Fibroblast of skin of right biceps (primary cell): ENCODE measurements at places on chromosomes 2 and 18.

DNA sequence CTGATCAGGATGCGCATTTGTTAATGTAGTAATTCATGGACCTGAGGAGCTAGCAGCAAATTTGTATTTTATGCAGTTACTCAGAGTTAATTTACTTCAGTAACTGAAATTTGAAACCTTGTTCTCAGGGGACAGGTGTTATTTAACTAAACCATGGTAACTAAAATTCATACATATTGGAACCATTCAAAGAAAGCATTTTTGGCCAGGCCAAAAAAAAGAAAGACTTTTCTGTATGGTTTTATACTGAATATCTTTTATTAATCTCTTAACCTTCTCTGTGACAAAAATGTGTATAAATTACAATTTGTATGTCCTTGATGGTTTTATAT is 4.4 kb upstream of the KLHL23 start:
- DNase-seq, result no peak

- no peak for DNase-seq
Measured at GRCh38 chr2:15706424-15706823, 114.8 kb downstream of the DDX1 start.

GRCh38 chr2:46490521-46491141 is 11.3 kb downstream of the TMEM247 start:
- peak; percentile 46 for DNase-seq

DNA sequence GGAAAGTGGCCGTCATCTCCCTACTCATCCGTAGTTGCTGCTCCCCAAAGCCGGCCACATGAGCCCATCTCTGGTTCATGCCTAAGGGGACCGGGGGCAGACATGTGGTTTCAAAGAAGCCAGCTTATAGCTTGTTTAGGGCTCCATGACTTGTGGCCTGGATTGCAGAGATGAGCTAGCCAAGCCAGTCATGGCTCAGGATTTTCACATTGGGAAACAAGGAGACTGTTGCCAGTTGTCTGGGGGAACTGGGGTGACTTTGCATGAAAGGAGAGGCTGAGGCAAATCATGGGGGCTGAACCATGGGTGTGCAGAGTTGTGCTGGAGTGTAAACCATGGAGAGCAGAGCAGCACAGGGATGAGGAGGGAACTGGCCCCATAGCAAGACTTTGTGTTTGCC is 183.0 kb upstream of the APCDD1 start:
- DNase-seq, result no peak

DNA sequence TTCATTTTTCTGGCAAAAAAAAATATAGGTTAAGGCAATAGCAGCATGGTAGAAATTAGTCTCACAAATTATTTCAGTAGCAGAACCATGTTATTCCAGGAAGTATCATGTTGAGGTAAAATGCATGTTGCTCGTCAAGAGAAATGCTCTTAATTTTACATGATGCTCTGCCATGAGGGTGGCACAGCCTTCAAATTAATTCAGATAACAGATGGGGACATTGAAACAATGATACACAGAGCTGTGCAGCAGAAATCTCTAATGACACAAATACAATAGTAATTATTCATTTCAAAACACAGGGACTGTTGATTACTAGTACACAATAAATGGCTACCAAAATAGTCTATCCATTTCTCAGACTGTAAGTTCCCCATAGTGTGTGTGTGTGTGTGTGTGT is 24.8 kb downstream of the GAREM1 start:
- DNase-seq, result no peak

DNA sequence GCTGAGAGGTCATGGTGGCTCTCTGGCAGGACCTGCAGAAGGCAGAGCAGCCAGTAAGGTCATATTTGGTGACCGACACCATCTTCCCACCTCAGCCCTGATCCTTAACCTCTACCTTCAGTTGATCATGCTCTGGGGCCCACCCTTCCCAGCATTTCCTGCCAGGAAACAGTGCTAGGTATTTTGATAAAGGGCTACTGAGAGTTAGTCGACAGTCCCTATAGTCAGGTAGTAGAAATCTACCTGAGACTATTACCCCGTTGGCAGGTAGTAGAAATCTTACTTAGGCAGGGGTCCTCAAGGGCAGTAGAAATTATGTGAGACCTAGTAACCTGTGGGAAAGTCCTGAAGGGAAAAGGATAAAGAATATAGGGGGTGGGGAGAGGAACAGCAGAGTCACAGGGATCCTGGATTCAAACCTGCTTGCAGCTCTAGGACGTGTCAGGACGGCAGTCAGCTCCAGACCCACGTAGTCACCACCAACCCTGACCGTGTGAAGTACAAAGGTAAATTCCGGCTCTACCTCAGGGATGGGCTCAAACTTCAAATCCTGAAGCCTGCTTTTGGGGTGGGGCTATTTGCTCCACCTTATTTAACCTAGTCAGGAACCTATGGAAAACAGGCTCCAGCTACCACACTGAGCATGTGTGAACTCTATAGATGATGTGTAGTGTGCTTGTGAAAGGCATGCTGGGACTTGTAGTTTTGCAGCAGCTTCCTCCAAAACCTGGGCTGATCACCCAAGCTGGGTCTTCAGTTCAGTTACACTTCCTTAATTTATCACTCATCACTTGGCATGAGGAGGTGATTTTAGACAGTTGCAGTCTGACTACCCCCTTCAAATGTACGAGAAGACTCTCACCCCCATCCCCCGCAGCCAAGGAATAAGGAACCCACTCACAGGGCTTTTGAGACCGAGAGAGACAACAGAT is at the start of gene DQX1:
Gene DQX1, minus strand, starts transcription at position 515 of the 932 bp plus-strand sequence. Its CDS starts 502 bp downstream, at position 13.
- peak; percentile 42 for DNase-seq

DNA sequence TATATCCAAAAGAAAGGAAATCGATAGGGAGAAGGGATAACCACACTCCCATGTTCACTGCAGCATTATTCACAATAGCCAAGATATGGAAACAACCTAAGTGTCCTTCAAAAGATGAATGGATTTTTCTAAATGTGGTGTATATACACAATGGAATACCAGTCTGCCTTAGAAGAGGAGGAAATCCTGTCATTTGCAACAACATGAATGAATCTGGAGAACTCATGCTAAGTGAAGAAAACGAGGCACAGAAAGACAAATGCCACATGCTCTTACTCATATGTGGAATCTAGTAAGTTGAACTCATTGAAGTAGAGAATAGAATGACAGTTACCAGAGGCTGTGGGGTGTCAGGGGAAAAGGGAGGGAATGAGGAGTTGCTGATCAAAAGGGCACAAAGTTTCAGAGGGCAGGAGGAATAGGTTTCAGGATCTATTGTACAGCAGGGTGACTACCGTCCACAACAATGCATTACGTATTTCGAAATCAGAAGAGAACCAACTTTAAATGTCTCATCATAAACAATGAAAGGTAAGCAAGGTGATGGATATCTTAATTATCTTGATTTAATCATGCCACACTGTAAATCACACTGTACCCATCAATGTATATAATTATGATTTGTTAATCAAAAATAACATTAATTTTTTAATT is 46.1 kb downstream of the SIGLEC15 start:
- DNase-seq, result peak; percentile 3

DNA sequence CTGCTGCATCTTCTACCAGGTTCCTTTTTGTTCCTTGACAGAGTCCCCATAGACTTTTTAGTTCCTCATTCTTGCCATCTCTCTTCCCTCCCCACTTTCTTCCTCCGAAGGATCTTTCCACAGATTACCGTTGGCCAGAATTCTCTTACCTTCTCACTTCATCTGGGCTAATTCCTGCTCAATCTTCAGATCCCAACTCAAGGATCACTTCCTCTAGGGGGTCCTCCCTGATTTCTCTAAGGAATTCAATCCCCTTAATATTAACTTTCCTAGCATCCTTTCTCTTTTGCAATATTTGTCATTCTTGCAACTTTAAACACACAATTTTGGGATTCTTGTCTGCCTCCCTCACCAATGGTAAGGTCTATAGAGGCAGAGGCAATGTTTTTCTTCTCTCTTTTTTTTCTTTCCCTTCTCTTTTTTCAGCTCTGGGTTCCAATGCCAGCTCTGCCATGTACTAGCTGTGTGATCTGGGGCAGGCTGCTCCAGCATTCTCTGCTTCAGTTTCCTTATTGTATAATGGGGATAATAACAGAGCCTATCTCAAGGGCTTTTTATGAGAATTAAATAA is 5.4 kb upstream of the KCNE4 start:
- DNase-seq, result peak; percentile 75

DNA sequence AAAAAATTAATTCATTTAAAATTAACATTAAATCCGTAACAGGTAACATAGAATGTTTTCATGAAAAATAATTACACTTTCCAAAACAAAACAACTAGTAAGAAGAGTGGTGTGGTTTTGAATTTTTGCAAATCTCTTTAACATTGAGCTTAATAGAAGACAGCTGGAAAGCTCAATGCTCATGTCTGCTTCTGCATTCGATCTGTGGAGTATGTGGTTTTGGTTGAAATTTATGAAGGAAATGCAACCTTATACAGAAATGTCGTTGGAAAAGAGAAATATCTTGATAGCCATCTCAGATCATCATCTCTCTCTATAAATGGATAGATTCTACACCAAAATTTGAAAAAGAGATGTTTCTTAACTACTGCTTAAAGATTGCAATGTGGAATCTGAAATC is 17.3 kb upstream of the FHL2 start:
- DNase-seq, result no peak

DNA sequence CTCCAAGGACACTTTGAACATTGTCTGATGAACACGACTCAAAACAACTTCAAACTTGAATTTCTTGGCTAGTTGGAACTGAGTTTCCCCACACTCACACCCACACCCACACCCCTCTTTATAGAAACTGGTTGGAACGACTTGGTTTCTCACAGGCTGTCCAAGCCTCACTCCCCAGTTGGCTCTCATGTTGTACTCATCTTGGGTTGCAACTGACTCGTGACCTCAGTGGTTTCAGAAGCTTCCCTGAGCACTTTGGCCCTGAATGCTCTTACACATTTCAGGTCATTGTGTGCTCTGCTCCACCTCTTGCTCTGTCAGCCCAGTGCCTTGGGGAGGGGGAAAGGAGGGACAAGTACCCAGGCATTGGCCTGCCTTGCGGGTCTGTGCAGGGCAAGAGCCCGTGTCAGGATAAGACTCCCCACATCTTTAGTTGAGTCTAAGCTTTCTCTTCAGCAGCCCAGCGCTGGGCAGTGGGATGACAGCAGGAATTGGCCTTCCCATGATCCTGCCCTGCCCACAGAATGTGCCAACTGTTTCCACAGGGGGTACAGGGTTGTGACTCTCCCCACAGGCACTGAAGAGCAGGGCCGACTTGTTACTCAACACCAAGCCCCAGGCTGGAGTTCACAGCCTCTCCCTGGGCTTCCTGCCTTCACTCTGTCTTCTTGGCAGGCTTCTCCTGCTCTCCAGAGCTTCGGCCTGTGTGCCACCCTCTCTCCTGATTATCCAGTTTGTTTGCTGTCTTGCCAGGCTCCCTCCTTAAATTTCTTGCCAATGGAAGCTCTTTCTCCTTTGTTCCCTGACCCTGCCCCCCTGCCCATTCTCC is 104.6 kb downstream of the RTN4 start:
- DNase-seq, result peak; percentile 31

DNA sequence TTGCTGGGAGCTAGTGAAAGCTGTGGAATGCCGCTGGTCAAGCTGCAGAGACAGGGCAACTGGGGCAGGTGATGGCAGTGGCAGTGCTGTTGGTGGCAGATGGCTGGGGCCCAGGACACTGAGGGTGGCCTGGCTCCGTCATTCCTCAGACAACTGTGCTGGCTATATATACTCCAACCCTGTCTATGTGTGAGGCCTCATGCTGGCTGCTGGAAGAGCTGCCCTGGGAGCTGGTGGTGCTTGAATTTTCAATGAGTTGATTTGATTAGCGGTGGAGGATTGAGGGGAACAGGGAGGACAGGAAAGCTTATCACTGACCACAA is 66.5 kb upstream of the TMEM200C start:
- no peak for DNase-seq

- DNase-seq, result no peak
Measured at GRCh38 chr2:176493909-176494308, 224.7 kb downstream of the MTX2 start.

DNA sequence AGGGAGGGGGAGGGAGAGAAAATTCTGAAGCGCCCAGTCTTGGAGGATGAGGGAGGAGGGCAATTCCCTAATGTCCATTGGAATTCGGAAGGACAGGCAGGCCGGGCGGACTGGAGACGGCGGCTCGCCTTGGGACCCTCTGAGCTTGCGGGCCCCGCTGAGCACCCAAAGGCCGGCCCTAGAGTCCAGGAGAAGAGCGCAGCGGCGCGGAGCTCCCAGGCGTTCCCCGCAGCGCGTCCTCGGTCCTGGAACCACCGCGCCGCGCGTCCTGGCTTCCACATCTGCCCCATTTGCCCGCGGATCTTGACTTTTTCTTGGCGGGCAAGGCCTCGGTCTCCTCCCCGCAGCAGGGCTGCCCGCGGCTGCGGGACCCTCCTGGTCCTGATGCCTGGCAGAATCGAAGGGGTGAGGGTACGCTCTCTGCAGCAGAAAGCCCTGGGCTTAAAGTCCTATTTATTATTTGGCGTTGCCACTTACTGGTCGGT is 675 bp upstream of the MLPH start:
- no peak for DNase-seq

- DNase-seq, result peak; percentile 85
Measured at GRCh38 chr2:111072220-111072871, 48.4 kb upstream of the BCL2L11 start.

GRCh38 chr2:174797781-174798276 is 33.6 kb upstream of the CHRNA1 start:
- peak; percentile 92 for DNase-seq

DNA sequence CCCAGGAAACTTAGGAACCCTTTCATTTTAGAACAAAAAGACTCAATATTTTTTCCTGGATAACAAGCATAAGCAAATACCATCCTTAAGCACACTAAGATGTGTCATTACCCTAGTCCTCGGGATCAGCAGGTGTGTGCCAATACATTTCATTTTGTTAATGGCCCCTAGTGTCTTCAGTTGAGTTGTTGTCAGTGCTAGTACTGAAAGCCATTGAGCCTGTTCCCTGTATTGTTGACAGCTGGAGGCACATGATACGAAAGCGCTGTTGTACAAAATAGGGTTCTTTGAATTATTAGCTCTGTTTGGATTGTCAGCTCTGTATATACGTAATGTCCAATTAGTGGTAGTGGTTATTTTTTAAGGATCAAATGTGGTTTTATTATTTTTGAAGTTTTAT is 29.5 kb downstream of the VAPA start:
- no peak for DNase-seq

GRCh38 chr2:240435457-240435947 is at the start of gene GPC1:
GPC1 (plus strand) TSS chr2:240435663; CDS start chr2:240435919, 256 bp downstream.
- DNase-seq, result peak; percentile 85

DNA sequence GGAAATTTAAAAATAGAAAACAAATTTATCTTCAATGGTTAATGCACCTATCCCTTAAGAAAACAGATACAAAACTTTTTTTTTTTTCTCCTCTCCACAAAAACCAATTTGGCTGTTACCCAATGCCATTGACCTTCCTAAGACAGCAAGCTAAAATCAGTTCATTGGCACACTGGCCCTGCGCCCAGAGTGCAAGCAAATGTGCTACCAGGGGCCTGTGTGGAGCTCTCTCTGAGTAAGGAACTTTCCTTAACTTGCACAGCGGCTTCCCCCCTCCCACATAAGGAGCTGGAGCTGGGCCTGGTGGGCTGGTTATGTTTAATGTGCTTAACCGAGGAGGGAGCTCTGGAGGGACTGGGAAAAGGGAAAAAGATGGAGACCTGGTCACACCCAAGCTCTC is 17.6 kb upstream of the POU3F3 start:
- no peak for DNase-seq

GRCh38 chr2:47899915-47900816 is 6.1 kb downstream of the FBXO11 start:
- no peak for DNase-seq

GRCh38 chr2:178954049-178954448 is 95.9 kb downstream of the CCDC141 start:
- no peak for DNase-seq

- no peak for DNase-seq
Measured at GRCh38 chr2:37679072-37679695, 7.7 kb upstream of the CDC42EP3 start.

- DNase-seq, result peak; percentile 57
Measured at GRCh38 chr2:156447761-156448160, 11.6 kb downstream of the GPD2 start.
